EL (cell line): ENCODE measurements at places on chromosomes 6 and 20.

- no peak for DNase-seq
Observed at GRCh38 chr6:158077676-158078075, 90.4 kb downstream of the SERAC1 start.

DNA sequence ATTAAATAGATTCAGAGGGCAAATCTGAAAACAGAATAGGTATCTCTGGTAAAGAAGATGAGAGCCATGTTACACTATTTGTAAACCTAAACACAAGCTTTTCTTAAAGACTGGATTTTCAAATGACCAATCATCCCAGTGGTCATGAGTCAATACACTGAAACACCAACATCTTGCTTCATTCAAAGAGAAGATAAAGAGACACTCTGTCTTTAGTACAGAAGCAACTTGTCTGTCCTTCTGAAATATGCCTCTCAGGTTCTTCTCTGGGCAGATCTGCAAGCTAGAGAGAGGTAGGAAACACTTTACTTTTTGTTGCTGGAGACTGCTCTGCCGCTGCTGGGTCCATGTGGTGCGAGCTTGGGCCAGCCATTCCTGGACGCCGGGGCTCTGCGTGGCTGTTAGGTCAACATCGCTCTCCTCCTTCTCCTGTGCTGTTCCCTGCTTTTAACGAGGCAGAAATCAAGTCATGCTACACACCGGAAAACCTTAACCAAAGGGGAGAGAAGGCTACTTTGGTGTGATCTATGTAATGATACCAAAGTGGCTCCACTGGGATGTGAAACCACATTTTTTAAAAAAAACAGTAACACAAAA is 368.2 kb downstream of the SYNE1 start:
- no peak for DNase-seq

DNA sequence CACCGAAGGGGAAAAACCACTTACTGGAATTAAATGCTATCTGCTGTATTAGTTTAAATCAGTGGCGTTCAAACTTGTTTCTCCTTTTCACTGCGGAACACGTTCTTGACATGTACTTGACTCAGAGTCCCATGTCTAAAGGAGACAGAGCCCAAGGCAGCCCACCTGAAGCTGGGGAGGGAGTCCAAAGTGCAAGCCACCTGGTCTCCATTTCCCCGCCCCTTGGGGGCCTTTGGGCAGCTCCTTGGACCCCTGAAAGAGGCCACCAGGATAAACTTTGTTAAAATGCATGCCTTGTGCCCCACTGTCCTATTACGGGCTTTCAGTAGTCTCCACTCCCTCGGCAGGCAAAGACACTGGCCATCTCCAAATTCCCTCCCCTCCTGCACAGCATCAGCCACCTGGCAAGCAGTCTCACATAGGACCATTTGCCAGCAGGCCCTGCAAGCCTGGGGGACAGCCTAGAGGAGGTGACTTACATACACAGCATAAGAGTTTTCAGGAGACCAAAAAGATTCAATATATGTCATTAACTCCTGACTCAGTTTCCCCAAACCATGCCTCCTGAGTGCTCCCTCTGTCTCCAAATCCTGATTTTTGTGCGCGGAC is 6.7 kb downstream of the PCK1 start:
- DNase-seq = no peak

GRCh38 chr6:26243132-26243531 is 121.9 kb upstream of the BTN3A2 start:
- DNase-seq = no peak

DNA sequence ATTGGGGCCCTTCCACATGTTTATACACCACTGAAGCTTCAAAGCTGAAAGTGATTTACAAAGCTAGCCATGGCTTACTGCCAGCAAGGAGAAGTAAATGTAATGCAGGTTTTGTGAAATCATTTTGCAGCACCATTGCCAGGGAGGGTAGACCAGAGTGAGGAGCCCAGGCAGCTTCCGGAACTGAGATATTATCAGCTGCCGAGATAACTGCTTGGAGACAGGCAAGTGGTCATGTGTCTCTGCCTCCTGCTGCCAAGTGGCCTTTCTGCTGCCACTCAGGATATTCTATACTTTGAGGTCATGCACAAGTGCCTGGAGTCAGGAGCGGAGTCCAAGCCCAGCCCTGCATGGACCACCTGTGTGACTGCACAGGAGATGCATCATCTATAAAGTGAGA is 160.2 kb downstream of the SYNDIG1 start:
- no peak for DNase-seq

DNA sequence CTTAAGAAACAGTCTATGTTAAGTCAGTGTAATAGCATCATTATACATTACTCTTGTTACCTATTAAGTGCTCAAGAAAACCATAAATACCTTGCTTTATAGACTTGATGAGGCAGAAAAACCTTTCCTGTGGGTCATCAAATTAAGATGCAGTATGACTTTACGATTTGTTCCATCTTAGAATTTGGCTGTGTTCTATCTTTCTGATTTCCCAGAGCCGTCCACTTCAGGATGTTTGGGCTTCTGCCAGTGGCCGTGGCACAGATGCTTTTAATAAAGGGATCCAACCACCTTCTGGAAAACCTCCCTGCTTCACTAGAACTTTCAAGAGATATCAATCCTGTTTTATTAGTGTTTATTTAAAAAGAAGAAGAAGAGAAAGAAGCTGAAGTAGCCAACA is 71.2 kb downstream of the PDE7B start:
- peak; percentile 69 for DNase-seq

DNA sequence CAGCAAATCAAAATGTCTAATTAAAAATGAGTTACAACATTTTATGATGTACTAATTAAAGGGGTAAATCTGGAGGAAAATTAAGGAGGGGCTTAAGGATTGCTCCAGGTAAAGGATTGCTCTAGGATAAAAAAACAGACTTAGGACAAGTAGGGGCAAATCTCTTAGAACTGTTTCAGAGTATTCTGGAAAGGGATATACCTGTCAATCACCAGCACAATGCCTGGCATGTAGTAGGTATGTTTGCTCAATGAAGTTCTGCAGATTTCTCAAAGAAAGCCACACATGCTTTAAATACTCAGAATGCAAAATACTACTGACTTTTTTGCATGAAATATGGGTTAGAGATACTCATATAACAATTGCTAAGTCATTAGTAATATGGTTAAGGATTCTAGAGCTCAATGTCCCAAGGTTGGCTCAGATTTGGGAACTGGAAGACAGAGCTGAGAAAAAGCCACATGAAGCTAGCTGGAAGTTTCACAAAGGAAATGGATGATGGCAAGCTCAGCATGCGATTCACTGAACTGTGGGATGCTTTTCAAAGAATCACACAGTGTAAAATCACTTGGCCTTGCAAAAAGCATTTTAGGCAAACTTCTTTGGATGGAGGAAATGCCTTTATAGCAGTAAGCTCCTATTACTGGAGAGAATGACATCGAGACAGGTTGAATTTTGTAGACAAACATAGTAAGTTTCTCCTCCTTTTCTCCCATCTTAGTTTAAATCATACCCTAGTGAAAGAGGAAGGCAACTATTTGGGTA is 72.8 kb downstream of the MAP3K5 start:
- no peak for DNase-seq

DNA sequence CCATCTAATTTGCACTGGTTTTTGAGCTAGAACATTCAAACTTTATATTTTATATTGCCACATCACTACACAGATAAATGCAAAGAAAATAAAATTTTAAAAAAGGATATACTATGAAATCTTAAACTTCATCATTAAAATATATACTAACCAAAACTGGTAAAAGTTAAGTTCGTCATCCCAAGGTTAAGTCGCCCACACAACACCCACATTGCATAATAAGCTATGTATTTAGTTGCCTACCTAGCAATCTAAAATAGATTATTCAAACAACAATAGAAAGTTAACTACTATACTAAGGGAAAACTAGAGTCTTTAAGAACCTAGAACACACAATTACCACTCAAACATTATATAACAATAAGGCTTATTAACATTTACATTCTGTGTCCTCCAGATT is 24.5 kb downstream of the PDE10A start:
- no peak for DNase-seq
